ENCODE measurements at places on chromosomes 11 and 22. TPM values are rescaled to one million over a fixed set of nuclear protein-coding genes. Genes with fewer than 3 reads are reported as not detected.

- no peak for DNase-seq
Observed at GRCh38 chr11:33634291-33634834, 66.3 kb downstream of the C11orf91 start.

DNA sequence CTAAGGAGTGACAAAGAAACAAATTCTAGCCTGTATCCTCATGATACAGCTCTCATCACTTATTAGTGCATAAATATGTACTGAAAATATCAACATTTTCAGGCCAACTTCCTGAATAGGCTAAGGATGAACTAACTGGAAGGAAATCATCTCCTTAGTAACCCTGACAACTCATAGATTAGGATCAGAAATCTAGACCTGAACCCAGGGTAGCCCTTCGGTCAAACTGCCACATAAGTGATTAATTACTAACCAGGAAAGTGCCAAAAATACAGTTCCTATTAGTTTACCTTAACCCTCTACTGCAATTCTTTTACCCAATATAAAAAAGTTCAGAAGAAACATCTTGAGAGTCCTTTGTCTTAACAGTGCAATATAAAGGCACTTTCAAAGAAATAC is 40.0 kb downstream of the AMBRA1 start:
- DNase-seq = peak; percentile 42

GRCh38 chr11:44630511-44631210 is 65.2 kb downstream of the CD82 start:
- DNase-seq = no peak

- DNase-seq = no peak
Observed at GRCh38 chr22:44931766-44932165, 78.0 kb downstream of the PHF21B start.

The PLAAT3 gene
- 16.4 TPM for polyA plus RNA-seq

The DAGLA gene
- 2.6 TPM for polyA plus RNA-seq

DNA sequence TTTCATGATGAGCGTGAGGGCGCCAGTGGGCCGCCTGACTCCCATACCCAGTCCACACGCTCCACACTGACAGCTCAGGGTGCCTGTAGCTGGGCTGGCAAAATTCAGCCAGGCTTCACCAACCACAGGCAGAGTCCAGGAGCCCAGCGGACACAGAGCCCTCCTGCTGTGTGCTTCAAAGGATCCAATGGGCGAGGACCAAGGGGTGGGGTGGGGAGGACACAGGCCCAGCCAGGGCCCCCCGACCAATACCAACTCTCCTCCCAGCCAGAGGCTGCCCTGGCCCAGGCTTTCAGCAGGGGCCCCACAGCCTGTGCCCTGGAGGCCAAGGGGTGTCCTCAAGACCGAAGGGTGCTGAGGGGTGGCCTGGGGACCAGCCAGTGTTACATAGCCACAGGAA is 336.1 kb downstream of the CTTN start:
- DNase-seq = no peak

GRCh38 chr11:128610721-128611617 is 23.6 kb upstream of the ETS1 start:
- DNase-seq = no peak

- no peak for DNase-seq
Observed at GRCh38 chr22:35868938-35869337, 151.3 kb downstream of the APOL5 start.

Measured in HepG2 (cell line).